CD4-positive, CD25-positive, alpha-beta regulatory T cell (primary cell): ENCODE measurements at places on chromosomes 13 and 19.

DNA sequence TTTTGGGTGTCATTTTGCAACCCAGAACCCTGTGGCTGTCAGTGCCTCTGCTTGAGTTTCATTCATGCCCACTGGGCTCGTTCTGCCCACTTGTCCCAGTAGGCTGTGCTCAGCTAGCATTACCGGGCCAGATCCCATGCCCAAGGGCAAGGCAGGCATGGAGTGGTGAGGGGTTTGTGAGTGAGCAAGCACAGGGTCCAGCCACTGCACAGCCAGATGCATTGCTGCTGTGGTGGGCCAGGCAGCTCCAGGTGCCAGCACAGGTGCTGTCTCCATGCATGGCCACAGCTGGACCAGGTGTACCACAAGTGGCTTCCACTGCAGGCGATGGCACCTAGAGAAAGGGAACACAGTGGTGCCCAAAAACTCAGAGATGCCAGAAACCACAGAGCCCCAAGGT, 1671.2 kb downstream of the OLFM4 start:
- DNase-seq: no peak

GRCh38 chr13:93248627-93249047, 22.0 kb downstream of the GPC6 start:
- DNase-seq: no peak

- DNase-seq: no peak
Measured at GRCh38 chr19:17570791-17571190, 15.3 kb downstream of the COLGALT1 start.

DNA sequence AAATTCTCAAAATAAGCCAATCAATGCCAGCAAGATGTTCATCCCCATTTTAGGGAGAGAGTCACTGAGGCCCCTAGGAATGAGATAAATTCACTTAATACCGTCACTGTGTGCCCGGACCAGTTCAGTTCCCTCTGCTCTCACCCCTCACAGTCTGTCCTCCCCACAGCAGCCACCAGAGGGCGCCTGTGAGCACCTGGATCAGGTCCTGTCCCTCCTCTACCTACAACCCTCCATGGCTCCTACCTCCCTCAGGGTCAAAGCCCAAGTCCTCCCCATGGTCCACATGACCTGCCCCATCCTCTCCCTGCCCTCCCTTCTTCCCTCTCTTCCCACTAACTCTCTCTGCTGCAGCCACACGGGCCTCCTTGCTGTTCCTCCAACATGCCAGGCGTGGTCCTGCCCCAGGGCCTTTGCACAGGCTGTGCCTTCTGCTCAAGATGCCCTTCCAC, 42.0 kb upstream of the NFIC start:
- DNase-seq: peak; percentile 60

DNA sequence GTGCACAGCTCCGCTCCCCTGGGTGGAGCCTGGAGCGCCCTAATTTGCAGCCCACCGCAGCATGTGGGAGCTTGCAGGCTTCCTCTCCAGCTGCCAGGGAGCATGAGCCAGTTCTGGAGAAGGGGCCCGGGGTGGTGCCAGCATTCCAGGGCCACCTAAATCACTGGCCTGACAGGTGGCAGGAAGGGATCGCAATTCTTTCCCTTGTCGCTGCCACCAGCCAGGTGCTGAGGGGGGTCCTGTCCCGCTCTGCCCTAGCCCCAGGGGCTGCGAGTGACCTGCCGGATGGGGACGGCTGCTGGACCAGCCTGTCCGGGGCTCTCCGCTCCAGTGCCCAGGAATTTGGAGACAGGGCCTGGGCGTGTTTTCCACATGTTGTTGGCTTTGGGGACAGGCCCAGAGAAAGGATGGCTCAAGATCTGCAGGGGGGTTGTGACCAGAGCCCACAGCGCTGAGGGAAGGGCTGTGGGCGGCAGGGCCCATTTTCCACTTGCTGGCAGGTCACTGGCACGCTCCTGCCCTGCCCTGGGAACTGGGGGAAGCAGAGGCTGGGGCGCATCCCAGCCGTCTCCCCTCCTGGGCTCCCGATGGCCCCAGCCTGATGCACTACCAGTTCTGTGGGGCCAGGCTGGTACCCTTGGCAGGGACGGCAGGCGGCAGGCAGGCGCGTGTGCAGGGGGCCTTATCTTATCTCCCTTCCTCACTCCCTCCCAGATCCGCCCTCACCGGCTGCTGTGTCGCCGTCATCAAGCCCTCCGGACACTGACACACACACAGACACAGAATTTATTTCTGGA, 9.5 kb downstream of the NDUFA11 start:
- no peak for DNase-seq

DNA sequence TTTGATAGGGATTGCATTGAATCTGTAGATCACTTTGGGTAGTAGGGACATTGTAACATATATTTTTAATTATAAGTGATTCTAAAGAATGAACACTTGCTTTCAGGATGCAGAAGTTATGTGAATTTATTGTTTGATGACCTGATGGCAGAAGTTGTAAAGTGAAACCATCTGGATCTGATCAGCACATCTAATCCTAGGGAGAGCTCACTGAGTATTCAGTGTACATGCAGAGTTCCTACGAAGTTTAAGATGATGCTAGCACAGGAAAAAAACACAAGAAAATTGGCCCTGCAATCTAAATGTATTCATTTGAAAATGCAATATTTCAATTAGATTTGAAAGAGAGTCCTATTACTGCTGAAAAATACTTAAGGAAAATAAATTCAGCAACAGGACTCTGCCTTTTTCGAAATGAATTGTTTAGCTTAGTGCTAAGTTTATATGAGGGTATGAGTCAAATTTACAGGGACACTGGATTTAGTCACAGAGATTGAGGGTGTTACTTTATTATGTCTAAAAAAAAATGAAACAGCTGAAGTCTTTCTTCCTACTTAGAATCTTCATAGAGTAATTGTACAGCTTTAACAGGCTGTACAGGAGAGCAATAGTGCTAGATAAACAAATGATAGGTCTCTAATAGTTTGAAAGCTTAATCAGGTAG, 385.7 kb downstream of the DCT start:
- DNase-seq: no peak

DNA sequence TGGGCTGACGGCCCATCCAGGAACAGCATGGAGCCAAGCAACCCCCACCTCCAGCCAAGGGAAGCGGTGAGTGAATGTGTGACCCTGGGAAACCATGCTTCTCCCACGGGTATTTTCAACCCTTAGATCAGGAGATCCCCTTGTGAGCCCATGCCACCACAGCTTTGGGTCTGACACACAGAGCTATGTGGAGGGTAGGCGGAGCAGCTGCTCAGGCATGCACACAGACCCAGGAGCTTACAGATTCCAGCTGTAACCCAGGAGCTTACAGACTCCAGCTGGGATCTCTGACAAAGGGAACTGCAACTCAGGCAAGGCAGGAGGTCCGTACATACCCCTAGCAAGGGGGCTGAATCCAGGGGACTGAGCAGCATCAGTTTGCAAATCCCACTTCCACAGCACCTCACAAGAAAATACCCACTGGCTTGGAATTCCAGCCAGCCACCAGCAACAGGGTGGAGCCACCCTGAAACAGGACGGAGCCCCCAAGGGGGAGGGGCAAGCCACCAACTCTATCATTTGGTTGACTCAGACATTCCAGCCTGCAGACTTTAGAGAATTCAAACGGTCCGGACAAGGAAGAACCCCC, 40.8 kb upstream of the RFXAP start:
- DNase-seq: no peak
